ENCODE measurements at places on chromosomes 5 and 9.

DNA sequence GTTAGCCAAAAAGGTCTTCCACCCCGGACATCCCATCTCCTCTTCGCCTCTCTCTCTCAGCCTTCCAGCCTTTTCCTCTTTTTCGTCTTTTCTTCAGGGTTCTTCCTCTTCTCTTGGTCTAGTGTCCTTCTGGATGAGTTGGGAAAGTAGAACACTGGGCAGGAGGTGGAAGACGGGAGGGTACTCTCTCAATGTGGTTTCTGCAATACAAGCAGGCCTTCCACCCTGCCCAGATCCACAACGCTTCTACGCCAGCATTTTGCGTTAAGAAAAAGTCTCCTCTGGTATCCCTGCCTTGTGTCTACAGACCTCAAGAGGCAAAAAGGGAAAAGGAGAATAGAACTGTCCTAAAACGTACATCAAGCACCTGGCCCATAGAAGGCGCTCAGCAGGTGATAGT is 587.8 kb downstream of the BNC2 start:
- no peak for DNase-seq

DNA sequence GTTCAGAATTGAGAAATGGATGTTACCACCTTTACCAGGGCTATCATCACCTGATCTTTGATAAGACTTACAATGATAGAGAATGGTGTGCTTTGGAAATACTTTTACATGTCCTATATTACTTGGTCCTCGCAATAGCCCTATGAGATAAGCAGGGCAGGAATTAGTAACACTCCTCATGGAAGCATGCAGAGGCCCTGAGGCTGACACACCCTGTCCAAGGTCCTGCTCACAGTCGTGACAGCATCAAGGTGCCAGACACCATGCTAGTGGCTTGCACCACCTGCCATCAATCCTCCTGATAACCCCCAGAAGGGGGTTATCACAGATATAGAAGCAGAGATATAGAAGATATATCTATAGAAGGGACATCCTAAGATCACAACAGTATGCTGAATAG is 216.8 kb upstream of the TBC1D2 start:
- no peak for DNase-seq

GRCh38 chr5:2996248-2996647 is 244.8 kb upstream of the IRX2 start:
- DNase-seq: no peak

GRCh38 chr9:130372057-130372456 is 72.7 kb upstream of the ASS1 start:
- no peak for DNase-seq

DNA sequence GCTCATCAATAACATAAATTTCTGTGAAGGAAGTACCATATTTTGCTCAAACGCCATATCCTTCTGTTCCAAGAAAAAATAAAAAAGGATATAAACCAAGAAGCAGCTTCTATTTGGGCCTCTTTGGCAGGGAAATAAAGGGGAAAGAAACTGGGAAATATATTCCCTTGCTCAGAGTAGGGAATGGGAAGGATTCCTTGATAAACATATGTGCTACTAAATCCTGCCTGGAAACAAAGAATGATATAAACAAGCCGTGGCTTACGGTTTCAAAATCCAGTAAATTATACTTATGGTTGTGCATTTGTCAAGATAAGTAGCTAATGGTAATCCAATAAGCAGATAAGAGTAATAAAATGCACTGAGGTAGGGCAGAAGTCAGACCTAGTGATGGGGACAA is 481.6 kb downstream of the NTRK2 start:
- no peak for DNase-seq

DNA sequence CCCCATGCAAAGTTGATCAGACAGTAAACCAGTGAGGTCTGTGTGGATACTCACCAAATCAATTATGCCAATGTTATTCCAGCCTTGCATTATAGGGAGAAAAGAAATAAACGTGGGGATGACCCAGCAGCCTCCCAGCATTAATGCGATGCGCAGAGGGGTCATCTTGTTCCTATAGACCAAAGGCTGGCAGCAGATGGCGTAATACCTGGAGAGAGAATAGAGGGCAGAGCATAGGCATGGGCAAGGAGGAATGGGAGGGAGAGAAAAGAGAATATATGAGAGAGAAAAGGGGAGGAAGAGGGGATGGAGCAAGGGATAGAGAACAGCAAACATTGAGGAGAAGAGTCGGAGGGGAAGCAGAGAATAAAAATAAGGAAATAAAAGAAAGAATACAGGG is 131.2 kb downstream of the HTR4 start:
- DNase-seq: peak; percentile 4

DNA sequence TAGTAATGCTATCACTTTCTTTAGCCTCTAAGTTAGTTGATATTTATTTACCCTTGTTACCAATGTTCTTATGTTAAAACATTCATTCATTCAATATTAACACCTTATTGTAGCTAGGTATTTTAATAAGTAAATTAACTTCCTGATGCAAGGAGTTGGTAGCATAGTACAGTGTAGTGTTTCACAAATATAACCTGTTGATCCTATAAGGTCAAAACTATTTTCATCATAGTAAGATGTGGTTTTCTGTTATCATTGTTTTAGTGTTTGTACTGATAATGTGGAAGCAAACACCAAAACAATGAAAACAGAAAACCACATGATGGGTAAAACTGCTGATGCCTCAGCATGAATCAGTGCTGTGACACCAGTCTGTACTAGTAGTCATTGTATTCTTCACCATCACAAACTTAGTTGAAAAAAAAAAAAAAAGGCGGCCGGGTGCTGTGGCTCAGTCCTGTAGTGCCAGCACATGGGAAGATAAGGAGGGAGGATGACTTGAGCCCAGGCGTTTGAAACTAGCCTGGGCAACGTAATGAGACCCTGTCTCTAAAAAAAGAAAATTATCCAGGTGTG is 36.5 kb downstream of the ZCCHC7 start:
- no peak for DNase-seq

GRCh38 chr9:76690246-76690972 is 73.8 kb upstream of the PCA3 start:
- no peak for DNase-seq

- no peak for DNase-seq
These were observed 271.3 kb upstream of the DMRT1 start for GRCh38 chr9:570187-570586.

GRCh38 chr9:90684106-90684505 is 41.5 kb upstream of the DIRAS2 start:
- no peak for DNase-seq

DNA sequence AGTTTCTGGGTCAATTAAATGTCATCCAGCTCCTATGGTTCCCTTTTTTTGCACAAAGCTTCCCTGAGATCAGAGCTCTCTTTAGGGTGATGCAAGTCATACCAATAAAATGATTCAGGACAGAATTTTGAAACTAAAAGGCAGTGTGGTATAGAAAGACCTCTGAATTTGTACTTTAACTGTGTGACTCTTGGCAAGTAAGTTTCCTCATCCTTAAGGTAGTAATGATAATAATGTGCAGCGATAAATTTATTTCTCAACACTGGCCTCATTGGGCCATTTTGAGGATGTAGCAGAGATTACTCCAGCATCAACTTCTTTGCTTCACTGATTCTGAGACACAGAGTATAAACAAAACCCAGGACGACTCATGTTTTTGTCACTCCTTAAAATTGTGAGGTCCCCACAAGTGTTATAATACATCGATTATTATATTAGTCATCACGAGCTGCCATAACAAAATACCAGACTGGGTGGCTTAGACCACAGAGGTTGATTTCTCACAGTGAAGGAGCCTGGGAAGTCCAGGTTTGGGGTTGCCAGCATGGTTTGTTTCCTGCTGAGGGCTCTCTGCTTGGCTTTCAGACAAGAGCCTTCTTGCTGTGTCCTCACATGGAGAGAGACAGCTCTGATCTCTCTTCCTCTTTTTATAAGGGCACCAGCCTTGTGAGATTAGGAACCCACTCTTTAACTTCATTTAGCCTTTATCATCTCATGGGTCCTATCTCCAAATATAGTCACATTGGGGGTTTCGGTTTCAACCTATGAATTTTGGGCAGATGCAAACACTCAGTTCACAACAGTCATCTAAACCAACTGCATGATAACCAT is 293.0 kb downstream of the ZNF608 start:
- peak; percentile 29 for DNase-seq

- DNase-seq: no peak
These were observed 172.2 kb downstream of the HSD17B3 start for GRCh38 chr9:96129747-96130146.

DNA sequence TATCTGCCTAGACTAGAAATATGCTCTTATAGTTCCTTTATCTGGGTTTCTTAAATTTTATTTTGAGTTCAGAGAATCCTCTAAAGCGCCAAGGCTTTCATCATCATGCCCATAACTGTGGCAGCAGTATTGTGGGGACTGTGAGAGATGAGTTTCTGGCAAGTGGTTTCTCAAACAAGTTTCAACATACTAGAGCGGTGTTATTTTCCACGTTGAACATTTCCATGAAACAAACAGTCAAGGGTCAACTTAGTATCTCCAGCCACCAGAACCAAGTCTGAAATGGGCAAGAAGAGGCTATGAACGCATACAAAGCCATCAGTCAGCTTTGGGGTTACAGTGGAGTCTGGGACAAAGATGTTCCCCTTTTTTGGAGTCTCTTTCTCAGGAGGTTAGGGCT is 40.3 kb downstream of the SERINC5 start:
- DNase-seq: no peak

- DNase-seq: no peak
These were observed 223.5 kb upstream of the DAB2 start for GRCh38 chr5:39648085-39648847.

DNA sequence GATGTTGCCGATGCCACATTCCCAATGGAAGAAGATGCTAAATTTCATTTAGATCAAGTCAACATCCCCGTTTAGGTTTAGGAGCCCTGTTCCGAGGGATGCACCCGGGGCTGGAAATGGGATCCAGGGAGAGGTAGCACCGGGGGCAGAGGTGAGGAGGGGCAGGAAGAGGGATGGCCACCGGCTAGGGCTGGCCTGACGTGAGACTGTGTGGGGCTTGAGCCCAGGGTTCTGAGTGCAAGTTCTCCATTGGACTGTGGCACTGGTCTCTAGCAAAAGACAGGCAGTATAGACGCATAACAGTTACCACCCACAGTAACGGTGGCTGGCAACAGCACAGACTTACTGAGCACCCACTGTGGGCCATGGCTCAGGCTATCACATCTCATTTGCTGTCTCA is 209.0 kb upstream of the MVB12B start:
- no peak for DNase-seq

DNA sequence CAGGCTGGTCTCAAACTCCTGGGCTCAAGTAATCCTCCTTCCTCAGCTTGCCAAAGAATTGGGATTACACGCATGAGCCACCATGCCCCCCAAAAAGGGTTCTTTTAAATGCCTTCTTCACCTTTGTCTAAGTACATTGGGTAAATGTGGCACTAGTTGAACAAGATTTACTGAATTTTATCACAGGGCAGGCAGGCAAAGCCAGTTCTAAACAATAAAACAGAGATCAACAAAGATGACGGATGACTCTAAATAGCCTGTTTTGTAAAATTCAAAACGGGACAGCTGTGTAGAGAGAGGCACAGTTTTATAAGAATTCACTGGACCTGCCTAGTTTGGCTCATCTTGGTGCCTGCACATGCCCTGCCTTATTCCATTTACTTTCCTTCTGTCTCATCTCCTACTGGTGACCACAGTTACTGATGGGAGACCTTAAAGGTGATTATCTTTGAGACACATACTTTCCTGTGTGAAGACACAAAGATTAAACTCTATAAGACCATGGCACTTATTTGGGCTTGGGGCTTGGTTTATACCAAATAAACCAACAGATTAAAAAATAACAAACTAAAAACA is 149.6 kb upstream of the DMRT1 start:
- DNase-seq: no peak

GRCh38 chr5:56585999-56586691 is 229.2 kb upstream of the MAP3K1 start:
- peak; percentile 60 for DNase-seq

DNA sequence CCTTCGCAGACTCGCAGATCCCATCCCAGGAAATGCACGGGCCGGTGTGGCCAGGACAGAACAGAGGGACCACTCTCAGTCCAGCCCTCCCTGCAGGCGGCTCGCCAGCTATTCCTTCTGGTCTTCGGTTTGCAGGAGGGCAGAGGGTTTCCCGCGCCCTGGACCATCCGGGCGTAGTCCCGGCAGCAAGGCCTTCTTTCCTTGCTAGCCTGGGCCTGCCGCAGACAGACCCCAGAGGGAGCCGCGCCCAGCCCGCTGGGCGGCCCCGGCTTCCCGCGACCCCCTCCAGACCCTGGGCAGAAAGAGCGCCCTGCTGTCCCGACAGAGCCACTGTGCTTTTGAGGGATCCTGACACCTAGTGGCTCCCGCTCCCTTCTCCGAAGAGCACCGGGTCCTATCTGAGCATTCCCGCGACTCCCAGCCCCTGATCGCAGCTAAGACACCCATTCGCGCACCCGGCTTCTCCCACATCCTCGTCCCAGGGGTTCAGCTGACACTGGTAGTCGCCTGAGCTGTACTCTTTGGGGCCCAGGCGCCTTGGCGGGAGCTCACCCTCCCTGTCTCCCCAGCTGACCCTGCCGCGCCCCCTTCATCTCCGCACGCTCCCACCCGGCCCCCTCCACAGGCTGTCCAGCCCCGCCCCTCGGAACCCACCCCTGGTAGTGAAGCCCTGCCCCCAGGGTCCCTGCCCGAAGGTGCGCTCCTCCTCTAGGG is 1.1 kb downstream of the CFAP90 start:
- DNase-seq: peak; percentile 13

DNA sequence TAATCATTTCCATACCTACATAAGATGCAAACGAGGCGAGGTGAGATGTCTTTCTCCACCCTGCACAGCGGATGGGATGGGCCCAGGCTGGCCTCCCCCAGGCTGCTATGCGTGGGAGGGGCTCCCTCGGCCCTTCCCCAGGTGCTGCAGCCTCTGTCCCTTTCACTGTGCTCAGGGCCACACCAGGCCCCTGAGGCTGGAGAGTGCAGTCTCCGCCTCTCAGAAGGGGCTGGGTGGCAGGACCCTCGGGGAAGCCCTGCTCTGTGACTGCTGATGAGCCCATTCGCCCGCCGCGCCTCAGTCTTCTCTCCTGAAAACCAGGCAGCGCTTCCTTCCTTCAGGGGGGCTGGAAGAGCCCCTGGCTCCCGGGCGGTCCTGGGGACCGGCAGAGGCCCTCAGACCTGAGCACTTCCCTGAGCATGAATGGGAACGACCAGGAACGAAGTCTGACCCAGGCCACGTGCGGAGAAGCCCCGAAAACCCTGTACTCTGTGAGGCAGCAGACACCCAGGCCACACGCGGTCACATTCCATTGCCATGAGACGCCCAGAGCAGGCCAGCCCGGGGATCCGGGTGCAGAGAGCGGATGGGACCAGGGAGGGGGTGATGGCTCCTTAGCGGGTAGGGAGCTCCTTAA is 21.9 kb upstream of the NOTCH1 start:
- no peak for DNase-seq

- DNase-seq: no peak
These were observed 57.0 kb downstream of the ADAMTS2 start for GRCh38 chr5:179288101-179288808.
